ENCODE measurements at places on chromosomes 3 and 15.
A peak's percentile ranks its signal among the peaks of the same experiment; 100 is the strongest.

DNA sequence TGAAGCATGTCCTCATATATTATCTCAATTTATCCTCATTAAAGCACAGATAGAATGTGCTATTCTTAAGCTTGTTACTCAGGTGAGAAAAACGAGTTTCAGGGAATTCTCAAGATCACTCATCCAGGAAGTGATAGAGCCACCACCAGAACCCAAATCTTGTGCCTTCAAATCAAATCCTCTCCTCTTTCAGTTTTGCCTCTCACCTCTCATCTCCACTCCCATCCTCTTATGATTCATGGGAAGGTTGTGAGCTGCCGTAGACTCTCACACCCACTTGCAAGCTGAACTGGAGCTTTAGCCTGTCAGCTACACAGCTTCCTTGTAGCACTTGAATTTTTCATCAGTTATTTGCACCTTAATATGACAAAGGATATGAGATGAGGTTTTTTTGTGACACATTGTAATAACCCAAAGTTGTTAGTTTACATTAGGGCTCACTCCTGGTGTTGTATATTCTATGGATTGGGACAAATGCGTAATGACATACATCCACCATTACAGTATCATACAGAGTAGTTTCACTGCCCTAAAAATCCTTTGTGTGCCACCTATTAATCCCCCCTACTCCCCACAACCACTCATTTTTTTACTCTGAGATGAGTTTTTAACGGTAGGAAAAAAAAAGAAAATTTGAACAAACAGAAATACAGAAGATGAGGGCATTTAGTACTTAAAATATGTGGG lies 25.7 kb downstream of the GPR15 start:
- no peak for DNase-seq

DNA sequence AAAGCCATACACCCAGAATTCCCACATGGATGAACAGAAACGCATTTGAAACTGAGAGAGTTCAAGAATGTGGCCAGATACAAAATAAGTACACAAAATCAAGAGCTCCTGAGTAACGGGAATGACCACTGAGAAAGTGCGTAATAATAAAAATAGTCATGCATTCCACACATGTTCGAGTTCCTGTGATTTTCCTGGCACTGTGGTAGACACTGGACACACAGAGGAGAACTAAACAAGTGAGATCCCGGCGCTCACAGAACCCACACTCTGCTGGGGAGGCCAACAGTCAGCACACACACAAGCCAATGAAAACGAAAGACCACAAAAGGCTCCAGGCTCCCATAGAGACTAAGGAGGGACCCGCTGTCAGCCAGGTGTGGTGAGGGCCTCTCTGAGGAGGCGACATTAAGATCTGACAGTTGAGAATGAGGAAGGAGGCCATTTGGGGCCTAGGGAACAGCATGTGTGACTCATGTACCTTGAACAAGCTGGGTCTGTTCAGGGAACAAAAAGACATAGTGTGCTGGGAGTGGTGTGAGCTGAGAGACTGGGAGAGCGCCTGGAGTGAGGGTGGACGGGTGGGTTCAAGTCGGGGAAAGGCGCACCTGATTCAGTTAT lies 5.1 kb downstream of the FAM107A start:
- no peak for DNase-seq

DNA sequence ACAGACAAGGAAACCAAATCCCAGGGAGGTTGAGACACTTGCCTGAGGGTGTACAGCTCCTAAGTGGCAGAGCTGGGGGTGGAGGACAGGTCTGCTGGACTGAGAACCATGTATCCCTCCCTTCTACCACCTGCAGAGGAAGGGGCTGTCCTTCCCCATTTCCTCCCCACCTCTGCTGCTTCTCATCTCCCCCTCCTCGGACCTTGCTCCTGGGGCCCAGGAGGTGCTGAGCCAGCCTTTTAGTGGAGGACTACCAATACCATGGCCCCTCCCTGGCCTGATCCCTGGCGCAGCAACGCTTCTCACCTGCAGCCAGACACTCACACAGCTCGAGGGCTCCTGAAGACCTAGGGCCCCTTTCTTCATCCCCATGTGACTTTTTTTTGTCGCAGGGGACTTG lies 50.4 kb downstream of the IDH2 start:
- DNase-seq: no peak

DNA sequence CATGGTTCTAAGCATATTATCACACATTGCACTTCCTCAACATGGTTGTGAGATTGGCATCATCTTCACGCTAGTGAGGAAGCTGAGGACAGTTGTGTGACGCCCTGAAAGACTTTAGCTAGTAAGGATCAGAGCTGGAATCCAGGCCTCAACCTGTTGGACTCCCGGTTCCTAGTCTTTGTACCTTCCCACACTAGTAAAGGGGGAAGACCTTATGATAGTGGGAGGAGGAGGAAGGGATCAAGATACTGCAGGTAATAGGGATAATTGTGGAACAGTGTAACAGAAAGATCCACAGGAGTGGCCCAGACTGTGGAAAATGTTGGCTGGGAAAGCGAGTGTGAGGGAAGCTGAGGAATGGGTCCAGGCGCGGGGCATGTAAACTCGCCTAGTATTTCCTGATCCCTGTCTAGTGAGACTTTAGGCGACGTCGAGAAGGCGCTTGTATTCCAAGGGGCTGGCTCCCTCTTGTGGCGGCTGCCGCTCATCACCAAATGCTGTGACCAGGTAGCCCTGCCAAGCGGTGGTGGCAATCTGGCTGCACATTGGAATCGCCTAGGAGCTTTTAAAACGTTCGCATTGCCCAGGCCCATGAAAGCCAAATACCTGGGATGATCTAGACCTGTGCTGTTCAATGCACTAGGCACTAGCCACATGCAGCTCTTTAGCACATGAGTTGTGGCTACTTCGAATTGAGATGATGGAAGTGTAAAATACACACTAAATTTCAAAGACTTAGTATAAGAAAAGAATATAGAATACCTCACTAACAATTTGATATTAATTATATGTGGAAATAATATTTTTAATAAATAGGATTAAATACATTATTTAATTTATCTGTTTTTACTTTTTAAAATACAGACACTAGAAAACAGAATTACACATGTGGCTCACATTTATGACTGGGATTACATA lies 38.8 kb upstream of the CLDN18 start:
- peak; percentile 69 for DNase-seq

DNA sequence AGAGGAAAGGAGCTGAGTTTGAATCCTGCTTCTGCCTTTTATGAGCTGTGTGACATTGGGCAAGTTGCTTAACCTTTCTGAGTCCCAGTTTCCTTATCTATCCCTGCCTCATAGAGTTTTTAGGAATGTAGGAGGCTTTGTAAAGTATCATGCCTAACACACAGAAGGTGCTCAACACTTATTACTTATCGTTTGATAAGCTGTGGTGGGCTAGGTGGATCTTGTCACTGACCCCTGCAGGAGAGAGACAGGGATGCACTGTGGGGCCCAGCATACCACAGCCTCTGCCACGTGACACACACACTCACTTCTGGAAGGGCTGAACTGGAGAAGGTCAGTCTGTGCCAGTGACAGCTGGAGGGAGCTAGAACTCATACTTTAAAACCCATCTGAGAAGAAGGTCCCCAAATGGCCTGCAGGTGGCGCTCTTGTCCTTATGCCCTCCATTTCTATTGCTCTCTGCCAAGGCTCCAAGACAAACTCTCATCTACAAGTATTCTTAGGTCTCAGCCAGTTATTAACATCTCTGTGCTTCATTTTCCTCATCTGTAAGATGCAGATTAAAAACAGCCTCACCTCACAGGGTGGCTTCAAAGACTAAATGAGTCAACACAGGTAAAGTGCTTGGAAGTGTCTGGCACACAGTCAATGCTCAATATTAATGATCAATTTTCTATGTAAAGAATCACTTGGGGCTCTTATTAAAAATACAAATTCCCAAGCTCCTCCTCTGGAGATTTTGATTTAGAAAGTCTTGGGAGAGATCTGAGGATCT lies 57.5 kb upstream of the HACD2 start:
- peak; percentile 98 for DNase-seq

- peak; percentile 100 for DNase-seq
These were observed 6.5 kb upstream of the TM4SF18 start for GRCh38 chr3:149339931-149340309.

GRCh38 chr15:92984161-92984560 lies 84.0 kb downstream of the CHD2 start:
- no peak for DNase-seq

GRCh38 chr3:50174517-50174895 lies 16.9 kb upstream of the GNAT1 start:
- no peak for DNase-seq

DNA sequence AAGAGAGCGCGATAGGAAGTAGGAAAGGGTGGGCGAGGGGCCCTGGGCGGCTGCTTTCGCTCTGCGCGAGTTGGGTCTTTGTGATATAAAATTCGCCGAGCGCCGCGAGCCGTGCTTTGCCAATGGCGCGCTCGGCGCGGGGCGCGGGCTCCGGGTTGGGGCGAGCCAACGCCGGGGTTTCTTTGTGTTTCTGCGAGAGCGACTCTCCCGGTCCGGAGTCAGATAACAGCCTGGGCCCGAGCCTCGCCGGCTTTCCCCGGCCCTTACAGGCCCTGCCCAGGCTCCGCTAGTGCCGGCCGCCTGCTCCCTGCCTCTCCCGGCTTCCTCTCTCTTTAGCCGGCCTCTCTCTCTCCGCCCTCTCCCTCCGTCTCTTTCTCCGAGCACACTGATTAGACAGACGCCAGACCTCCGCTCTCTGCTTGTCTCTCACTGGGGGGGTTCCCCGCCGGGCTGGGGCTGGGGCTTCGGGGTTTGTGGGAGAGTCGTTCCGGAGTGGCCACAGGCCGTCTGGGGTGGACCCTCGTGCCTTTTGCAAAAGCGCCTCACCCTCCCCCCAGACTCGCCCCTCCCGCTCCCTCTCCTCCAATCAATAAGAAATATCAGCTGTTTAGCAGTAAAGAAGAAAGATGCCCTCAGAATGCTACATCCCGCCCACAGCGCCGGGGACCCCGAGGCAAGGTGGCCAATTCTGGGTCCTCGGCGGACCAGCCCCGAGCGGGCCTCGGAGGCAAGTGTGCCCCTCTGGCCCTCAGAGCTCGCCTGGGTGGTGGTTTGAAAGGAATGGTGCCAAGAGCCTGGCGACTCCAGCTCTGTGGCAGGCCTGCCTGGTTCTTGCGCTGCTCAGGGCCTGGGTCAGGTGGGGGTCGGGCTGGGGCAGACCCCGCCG lies 2.9 kb downstream of the NR2F2 start:
- DNase-seq: no peak

GRCh38 chr3:141114179-141114745 lies 63.1 kb downstream of the SPSB4 start:
- DNase-seq: no peak

- DNase-seq: peak; percentile 72
These were observed 55.7 kb upstream of the CP start for GRCh38 chr3:149277331-149277813.

DNA sequence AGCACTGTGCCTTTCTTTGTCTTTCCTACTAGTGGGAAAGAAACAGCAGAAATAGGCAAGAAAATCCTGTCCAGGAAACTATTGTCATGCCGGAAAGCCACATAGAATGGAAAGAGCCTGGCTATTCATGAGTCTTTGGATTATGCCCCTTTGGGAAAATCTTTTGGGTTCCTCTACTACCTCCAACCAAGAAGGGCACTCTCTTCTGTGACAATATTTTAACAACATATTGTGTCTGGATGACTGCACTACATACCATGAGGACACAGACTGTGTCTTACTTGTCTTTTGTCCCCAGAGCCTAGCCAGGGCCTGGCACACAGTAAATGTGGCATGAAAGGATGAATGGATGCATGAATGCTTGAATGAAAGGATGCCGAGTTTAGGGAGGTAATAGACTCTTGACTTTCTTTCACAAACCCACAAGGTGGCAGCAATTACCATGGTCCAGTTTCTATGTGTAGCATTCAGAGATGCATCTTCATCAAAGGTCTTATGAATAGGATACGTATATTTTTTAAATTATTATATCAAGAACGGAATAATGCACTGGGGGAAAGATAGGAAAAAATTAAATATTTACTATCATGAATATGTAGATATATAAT lies 30.3 kb downstream of the ARL14 start:
- peak; percentile 45 for DNase-seq

- DNase-seq: peak; percentile 84
These were observed 400.7 kb downstream of the ROBO1 start for GRCh38 chr3:79367066-79367465.

Measured in A172 (cell line).